ENCODE measurements at places on chromosomes 5 and 9.
A peak's percentile ranks its signal among the peaks of the same experiment; 100 is the strongest.

DNA sequence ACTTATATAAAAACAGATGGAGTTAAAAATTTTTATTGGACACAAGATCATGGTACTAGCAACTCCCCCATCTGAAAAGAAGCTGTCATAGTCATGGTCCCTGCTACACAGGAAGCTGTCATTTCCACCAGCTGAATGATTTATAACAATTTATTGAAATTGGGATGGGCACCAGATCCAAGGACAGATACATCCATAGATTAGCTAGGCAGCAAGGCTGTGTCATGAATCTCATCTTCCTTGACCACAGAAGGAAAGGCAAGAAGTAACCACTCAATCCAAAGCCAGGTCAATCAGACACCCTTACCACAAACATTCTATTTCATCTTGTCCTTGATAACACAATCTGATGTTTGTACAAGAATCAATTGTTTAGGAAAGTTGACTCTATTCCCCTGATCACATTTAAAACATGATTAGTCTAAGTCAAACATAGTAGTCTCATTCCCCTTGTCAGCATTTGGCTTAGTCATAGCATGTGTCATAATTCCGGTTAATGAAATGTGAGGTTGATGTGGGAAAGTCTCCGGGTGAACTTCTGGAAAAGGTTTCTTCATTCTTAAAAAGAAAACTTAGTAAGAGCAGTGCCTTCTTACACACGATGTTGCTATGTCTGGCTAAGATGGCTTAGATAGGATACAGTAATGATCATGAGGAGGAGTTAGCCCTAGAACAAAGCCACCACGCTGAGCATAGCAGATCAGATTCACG lies 462.6 kb upstream of the PAPPA start:
- DNase-seq, result peak; percentile 98

GRCh38 chr9:116978155-116978554 lies 291.1 kb downstream of the TRIM32 start:
- no peak for DNase-seq

DNA sequence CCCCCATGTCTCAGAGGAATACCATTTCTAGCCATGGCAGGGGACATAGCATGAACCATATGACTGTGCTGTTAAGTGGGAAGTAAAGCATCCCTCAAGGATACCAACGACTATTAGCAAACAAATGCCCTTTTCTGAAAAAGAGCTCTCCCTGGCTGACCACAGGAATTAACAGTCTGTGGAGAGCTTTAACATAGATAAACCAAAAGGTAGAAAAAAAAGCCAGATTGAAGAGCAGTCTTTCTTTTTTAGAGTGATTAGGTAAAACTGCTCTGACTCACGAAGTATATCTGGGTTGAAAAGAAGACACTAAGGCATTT lies 532.7 kb upstream of the DMAC1 start:
- no peak for DNase-seq

DNA sequence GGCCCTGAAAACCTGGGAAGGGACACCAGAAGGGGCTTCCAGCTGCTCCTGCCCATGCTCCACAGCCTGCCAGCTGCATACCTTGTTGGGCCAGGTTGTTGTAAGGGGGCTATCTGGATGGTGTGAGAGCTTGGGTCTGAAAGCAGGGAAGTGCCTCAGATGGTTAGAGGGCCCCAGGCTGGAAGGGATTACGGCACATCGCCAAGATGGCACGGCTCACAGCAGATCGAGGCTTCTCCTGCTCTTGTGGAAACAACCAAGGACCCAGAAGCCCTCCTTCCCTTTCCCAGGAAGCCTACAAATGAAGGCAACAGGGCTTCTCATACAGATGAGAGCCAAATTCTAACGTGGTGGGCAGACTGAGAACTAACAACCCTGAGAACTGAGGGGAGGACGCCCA lies 121.7 kb upstream of the ADCY2 start:
- no peak for DNase-seq

DNA sequence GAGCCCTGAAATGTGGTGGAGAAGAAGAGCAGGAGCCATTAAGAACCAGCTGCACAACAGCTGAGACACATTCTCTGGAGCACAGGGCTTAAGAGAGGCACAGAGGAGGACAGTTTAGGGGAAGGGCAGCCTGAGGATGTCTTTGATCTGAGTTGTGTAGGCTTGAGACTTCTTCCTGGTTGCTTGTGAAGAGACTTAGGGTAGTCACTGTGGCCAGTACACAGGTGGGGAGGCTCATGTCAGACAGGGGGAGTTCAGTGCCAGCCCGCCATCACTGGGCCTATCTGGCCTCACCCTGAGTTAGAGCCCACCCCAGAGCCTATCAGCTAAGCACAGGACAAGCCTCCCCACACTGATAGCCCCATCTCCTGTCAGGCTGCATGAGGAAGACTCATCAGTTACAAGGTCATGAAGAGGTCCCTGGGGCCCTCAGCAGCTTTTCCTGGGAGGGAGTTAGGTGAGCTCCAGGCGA lies 19.8 kb downstream of the SLC22A4 start:
- DNase-seq, result no peak

DNA sequence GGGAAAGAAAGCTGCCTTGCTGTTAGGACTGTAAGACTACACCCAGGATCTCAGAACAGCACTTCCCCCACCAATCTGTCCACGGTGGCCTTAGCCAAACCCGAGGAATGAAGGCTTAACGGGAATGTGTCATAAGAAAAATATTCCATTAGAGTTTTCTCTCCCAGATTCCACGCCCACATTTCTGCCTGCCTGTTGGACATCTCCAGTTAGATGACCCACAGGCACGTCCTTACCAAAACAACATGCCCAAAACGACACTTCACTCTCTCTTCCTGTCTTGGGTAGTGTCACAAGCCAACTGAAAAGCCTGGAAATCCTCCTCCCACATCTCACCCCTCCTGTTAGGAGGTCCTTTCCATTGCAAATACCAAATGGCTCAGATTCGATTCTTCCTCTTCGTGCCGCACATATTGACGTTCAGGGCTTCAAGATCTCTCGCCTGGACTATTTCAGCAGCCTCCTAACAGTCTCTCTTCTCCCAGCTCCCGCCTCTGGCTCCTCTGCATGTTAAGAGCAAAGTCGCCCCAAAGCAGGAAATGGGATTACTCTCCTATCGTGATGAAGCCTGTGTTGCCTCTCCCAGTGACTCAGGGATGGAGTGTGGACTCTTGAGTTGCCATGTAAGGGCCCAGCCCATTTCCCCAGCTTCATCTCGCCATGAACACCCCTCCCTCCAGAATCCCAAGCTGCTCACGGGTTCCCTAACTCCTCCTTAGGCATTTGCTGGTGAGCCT lies 159.3 kb downstream of the NR3C1 start:
- DNase-seq, result peak; percentile 99

DNA sequence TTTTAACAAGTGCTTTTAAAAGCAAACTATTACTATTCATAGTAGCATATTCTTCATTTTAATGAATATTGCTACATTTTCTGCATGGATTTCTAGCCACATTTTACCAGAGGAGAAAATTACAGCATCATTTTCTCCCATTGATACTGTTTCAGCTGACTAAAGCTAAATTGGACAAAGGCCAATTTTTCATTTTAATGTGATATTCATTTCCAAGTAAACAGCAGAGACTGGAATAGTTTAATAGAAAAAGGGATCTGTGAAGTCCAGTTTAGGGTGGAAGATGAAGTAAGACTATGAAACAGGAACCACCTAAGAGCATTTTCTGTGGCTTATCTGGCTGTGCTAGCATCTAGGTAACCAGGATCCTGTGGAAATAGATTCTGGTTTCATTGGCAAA lies 128.1 kb downstream of the GIN1 start:
- no peak for DNase-seq

- no peak for DNase-seq
Observed at GRCh38 chr5:179451114-179451827, 99.1 kb upstream of the RUFY1 start.

DNA sequence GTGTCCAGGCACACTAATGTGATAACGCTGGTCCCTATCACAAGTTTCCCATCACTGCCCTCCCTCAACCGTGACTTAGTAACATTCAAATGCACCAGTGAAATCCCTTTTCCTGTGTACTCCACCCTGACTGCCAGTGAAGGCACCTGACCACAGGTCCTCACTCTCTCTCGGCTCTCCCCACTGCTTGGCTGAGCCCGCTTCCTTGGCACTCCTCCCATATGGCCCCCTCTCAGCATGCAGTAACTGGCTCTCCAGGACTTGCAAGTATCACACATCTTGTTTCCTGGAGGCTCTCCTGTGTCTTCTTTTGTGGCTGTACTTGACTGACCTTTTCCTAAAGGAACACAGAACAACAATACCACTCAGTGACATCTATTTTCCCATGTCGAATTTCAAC lies 292.0 kb upstream of the ZNF608 start:
- DNase-seq, result no peak

- DNase-seq, result no peak
Observed at GRCh38 chr5:68266457-68266856, 50.9 kb downstream of the PIK3R1 start.

DNA sequence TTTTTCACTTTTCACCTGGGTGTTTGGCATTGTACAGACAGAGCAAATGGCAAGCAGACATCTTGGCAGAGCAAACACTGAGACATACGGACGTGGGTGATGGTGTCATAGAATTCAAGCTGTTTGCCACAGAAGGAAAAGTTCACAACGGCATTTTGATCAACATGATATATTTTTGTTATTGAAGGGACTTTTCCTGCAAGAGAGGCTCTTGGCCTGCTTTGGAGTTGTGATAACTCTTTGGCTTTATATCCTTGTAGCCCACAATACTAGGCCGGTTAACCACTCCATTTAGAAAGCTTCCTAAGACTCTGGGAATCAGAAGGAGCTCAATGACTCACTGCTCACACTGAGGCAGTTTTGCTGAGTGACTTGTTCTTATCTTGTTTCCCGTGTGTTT lies 1038.3 kb downstream of the TLE1 start:
- no peak for DNase-seq

- peak; percentile 27 for DNase-seq
Observed at GRCh38 chr9:69371001-69371400, 46.0 kb downstream of the ENTREP1 start.

DNA sequence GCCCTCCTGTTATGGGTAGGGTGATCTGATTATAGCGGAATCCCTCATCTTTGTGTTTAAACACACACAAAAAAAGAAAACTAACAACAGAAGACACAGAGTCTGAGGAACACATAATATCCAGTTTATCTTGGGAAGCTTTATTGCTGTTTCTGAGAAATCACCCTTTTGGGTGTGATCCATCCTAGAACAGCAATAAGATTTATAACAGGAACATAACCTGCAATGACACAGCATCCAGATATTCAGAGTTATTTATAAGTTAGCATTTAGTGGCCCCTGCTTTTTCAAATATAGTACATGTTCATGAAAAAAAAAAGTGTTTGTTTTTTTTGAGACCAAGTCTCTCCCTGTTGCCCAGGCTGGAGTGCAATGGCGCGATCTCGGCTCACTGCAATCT lies 79.9 kb downstream of the RFK start:
- no peak for DNase-seq

Measured in GM23248 (cell line).